HCT116 (cell line): ENCODE measurements at places on chromosomes 4 and X. TPM values are rescaled to one million over a fixed set of nuclear protein-coding genes. Genes with fewer than 3 reads are reported as not detected.

Gene AREG
- total RNA-seq, result 739 TPM

Gene SPANXN3
- not detected for total RNA-seq

Gene RPA4
- total RNA-seq, result 0.20 TPM

- no peak for DNase-seq
Observed at GRCh38 chr4:38382520-38382919, 281.5 kb upstream of the KLF3 start.

DNA sequence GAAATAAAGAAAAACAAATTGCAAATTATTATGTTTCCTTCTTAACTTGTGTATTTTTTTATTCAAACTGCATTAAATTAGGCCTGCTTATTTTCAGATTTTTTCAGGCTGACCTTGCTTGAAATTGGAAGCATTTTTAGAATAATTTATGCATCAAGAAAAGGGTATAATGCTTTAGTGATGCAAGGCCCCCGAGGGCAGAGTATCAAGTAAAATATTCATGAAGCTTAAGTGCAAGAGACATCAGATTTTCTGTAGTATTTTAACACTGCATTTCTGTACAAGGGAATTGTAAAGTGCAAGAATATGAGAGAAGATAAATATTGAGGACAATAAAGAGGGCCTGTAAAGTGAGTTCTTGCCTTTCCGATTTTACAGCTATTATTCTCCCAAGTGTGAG lies 485.8 kb upstream of the ATOH1 start:
- no peak for DNase-seq

GRCh38 chr4:10893395-10893794 lies 208.8 kb upstream of the CLNK start:
- no peak for DNase-seq

GRCh38 chr4:114192854-114193253 lies 213.4 kb upstream of the ARSJ start:
- no peak for DNase-seq

- no peak for DNase-seq
Observed at GRCh38 chr4:43837171-43837570, 611.4 kb downstream of the KCTD8 start.

DNA sequence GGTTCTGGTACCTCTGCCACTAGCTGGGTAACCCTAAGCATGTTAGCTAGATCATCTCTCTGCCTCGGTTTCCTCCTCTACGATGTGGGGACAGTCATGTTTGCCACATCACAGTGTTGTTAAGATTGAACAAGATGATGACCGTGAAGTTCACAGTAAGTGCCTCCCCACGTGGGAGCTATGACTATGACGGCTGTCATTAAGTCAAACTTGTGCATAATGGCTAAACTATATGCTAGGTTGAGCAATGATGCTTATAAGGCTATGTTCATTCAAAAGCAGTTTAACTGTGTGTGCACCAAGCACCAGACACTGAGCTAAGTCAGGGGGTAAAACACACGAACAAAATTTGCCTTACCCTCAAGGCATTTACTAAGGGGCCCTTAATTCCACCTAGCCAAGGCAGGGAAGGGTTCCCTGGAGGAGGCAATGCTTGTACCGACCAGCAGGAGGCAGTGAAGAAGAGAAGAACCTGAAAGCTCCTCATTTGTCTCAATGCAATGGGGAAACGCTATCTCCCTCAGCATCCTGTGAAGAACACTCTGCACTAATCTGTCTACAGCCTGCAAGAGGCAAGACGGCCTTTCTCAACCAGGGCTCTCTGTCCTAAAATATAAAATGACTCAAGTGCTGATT lies 52.9 kb downstream of the MAP7D2 start:
- DNase-seq, result no peak

DNA sequence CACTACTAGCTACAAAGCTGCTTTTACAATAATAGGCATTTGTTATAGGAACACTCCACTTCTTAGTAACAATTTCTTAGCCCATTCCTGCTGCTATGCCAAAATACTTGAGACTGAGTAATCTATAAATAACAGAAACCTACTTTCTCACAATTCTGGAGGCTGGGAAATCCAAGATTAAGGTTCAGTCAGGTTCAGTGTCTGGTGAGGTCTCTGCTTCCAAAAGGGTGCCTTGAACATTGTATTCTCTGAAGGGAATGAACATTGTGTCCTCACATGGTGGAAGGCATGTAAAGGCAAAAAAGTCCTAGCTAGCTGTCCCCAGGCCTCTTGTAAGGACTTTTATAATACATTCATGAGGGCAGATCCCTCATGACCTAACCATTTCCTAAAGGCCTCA lies 7.0 kb downstream of the SLC9B1 start:
- DNase-seq, result no peak

DNA sequence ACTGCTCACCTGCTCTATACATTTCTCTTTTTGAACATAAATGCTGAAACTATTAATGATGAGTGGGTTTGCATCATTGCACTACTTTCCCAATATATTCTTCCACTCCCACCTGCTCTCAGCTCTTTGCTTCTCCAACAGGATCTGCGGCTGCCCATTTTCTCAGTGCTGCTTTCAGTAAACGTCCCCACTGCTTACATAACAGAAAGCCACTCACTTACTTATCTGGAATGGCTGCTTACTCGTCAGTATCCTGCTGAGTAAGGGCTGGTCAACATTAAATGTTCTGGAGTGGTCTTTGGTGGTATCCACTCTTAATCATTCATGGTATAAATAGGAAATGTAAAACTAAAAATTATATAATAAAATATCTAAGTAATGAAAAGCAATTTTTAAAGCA lies 112.8 kb upstream of the HPF1 start:
- DNase-seq, result no peak

DNA sequence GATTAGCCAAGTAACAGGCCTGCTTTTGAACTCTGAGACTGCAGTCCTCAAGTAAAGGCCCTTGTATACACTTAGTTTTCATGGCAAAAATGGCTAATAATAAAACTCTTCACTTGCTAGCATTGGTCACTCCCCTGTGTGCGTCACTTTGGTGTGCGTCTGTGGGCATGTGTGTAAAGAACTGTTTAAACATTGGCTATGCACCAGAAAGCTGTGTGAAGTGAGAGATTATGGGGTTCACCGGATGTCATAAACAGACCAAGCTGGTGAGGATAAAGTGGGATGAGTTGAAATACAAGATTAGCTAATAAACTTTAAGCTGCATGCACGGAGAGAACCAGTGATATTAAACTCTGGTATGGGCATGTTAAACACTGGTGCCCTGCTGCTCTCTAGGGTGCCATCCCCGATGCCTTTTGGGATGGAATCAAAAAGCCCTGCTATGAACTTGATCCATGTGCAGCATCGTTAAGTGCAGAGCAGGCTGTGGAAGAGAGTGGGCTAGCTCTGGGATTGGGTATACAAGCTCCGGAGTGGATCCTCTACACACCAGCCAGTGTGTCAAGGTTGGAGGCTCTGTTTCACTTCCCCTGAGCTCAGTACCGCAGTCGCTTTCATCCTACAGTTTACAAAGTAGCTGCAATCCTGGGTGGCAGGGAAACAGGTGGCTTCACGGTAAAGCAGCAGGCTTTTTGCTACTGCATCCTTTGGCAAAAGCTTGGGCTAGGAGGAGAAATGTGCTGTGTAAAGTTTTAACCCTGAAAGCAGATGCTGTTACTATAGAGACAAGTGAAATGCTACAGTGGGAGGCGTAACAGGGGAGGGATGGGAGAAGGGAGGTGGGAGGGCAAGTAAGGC lies 108.3 kb upstream of the SLC4A4 start:
- no peak for DNase-seq

DNA sequence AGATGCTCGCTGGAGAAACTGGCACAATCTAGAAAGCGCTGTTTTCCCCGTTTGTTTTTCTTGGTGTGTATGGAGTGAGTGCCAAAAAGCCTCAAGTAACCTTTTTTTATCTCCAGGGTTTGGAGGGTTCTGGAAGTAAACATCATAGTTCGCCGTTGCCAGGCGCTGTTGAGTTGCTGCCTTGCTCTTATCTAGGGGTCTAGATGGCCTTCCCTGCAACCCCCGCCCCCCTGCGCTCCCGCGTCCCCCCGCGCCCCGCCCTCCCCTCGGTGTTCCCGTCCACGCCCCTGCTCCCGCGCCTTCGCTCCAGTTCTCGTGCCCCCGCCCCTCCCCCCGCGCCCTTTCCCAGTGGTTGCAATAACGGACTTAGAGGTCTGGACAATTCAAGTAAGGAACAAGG lies 555 bp upstream of the GCNA start:
- no peak for DNase-seq

DNA sequence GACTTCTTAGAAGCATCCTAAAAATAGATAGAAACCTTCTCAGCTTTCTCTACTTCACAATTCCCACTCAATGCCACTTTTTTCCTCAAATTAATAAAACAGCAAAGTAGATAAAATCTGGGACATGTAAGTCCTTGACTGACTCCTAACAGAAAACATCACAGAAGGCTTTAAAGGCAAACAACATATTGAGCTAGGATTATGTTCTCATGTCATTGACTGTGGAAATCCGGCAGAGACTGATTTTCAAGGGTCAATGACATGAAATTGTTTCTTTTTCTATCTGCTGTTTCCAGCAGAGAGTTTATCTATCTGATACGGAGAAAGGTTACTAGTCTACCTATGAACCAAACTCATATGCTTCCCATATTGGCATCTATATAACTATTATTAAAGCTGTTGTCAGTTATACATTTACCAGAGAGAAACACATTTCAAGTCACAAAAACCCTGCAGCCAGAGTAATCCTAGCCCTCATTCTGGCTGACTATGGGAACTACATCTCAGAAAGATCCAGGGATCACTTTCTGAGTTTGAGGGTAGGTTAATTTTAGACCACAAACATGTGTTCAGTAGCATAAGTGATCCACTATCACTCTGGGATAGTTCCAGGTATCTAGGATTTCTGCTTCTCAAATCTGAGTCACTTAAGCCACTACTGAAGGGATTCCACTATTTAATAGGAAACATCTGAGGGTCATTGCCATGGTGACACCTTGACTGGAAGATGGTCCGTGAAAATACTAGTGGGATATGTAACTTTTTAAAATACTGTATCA lies 147.6 kb downstream of the PPP3CA start:
- DNase-seq, result no peak

DNA sequence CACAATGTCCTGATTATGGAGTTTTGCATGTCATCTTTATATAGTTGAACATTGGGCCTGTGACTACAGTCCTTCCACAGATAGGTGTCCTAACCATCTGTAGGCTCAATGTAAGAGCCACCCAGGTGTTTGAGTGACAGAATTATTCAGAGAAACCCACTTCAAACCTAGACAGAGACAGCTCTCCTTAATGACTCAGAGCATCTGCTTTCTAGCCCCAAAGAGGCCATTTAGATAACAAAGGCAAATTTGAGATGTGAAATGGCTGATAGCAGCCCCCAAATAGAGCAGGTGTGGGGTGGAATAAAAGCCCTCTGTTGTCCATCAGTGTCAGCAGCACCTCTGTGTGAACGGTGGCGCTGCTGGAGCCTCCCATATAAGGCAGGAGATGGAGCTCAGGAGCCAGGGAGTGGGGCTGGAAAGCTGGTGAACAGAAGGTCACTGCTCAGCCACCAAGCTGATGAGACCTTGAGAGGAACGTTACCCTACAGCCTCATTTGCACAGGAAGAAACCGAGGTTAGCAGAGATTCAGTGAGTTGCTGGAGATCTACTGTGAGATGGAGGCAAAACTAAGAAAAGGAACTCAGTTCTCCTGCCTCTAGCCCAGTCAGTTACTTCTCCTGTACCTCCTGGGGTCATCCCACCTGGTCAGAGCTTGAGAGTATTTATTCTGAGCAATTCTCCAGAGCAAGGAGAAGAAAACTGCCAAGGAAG lies 153.3 kb upstream of the LNX1 start:
- no peak for DNase-seq

DNA sequence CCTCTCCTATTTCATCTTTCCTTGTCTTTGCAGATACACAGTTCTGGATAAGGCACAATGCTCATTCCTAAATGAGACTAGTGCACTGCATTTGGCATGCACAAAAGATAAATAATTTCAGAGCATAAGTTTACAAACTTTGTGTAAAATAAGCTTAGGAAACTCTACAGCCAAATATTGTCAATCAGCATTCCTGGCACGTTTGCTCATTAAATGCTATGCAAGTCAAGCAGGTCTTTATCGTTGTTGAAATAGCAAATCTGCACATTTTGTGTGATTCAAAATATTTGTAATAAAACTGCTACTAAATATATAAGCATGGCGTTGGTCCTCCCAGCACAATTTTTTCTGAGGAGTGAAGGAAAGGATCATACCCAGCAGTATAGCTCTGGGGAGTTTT lies 322.1 kb upstream of the NOCT start:
- no peak for DNase-seq

DNA sequence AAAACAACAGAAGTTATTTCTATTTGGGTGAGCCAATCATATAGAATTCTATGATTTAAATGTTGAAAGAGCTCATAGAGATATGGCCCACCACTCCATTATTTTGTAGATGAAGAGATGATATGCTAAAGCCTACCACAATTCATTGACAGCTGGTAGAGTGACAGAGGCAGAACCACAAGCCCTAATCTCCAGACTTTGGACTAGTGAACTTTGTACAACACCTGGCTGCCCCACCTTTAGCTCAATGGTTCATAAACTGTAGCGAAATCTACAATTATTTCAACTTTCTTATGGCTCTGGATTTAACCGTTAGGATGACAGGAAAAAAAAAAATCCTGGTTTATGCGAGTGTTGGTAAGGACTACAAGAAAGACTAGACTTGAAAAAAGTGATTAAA lies 50.9 kb downstream of the PRKG2 start:
- no peak for DNase-seq

DNA sequence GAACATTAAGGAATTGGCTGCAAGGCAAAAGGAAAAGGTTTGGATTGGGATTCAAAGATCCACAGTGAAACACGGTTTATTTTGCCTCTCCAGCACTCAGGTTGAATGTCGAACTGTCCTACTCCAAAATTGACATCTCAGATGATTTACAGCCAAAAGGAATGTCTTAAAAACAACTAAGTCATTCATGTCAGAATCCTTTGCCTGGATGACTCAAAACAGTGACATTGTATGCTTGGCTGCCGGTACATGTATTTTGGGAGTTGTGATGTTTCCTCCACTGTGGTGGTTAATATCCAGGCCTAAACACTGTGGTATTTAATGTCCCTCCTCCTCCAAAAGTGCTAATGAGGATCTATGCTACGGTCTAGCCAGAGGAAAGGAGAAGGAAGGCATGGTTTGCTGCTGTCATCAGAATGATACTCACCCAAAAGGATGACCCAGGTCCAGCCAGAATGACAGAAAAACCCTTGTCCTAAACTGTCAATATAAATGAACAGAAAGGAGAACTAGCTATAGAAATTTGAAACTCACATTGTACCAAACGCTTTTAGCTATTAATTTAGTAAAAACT lies 20.9 kb downstream of the PGM2 start:
- no peak for DNase-seq

DNA sequence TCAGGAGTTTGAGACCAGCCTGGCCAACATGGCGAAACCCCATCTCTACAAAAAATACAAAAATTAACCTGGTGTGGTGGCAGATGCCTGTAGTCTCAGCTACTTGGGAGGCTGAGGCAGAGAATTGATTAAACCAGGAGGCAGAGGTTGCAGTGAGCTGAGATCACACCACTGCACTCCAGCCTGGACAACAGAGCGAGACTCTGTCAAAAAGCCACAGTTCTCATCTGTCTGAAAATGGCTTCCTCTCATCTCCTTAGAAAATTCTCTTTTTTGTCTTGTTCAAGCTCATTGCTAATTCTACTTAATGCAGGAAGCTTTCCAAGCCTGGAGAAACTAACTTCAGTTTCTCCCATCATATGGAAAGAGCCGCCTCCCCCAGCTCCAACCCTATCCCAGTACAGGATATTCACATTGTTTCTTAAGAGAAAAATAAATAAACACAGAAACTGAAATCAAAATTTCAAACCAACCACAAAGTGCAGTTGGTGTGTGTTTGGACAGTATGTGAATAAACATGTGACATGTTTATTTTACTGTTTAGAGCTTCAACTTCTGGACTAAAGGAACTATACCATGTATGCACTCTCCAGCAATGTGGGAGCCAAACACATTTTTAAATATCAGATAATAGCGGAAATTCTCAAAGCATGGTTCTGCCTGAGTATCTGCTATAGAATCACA lies 55.0 kb upstream of the GAB1 start:
- DNase-seq, result no peak
